ENCODE measurements at places on chromosomes 6 and 20. TPM values are rescaled to one million over a fixed set of nuclear protein-coding genes. Genes with fewer than 3 reads are reported as not detected.
A peak's percentile ranks its signal among the peaks of the same experiment; 100 is the strongest.

The CDH26 gene
- 2.0 TPM for total RNA-seq

The CDH22 gene
- not detected for total RNA-seq

The TNXB gene
- total RNA-seq, result 11.7 TPM

The RAET1L gene
- total RNA-seq, result not detected

The C6orf15 gene
- not detected for total RNA-seq

The PACSIN1 gene
- 6.6 TPM for total RNA-seq

DNA sequence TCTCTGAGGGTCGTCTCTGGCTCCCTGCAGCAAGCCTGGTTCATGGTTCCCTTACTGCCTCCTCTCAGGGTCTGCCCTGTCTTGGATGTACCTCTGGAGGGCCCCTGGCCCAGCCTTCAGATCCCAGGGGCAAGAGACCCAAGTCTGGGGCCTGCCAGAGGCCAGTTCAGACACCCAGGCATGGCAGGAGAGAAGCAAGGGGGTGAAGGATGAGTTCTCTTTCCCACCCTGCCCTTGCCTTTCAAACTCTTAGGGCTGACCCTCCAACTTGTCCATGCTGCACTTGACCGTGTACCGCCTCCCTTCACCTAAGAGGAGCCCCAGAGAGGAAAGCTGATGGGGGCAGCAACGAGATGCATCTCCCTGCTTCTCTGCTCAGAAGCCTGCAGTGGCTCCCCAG is 4.2 kb downstream of the GDAP1L1 start:
- no peaks in the 10 kb centered on the region for H3K36me3 ChIP-seq
- no peak for DNase-seq
- H3K4me3 ChIP-seq, result no peak overlapping the region
- H3K27me3 ChIP-seq, result peaks cover 14% of the 10 kb centered on the region

DNA sequence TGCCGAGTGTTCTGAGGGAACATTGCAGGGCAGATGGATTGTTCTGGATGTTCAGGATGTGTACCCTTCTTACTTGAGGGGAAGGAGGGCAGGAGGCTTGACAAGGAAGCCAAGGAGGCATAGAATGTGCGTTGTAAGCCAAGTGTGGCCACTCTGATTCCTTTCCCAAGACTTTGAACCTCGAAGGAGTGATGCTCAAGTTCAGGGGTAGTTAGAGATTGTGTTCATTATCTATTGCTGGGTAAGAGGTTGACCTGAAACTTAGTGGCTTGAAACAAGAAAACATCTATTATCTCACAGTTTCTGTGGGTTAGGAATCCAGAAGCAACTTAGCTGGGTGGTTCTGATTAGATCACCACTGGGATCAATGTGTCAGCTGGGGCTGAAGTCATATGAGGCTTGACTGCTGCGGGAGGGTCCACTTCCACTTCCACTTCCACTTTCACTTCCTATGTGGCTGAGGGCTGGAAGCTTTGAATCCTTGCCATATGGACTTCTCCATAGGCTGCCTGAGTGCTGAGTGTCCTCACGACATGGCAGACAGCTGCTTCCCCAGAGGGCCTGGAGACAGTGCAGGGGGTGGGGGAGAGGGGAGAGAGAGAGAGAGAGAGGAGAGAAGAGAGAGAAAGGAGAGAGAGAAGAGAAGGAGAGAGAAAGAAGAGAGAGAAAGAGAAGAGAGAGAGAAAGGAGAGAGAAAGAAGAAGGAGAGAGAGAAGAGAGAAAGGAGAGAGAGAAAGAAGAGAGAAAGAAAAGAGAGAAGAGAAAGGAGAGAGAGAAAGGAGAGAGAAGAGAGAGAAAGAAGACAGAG is 6.9 kb upstream of the CD40 start:
- H3K36me3 ChIP-seq, result no peaks in the 10 kb centered on the region
- H3K4me3 ChIP-seq, result no peak overlapping the region
- no peak for DNase-seq
- peaks cover 5% of the 10 kb centered on the region for H3K4me1 ChIP-seq
- no peak overlapping the region for H3K27ac ChIP-seq

GRCh38 chr6:16324606-16325225 is 86.3 kb downstream of the GMPR start:
- H3K36me3 ChIP-seq, result peaks cover 4% of the 10 kb centered on the region
- no peak overlapping the region for H3K4me3 ChIP-seq
- H3K4me1 ChIP-seq, result peaks cover 54% of the 10 kb centered on the region
- H3K27me3 ChIP-seq, result no peaks in the 10 kb centered on the region

DNA sequence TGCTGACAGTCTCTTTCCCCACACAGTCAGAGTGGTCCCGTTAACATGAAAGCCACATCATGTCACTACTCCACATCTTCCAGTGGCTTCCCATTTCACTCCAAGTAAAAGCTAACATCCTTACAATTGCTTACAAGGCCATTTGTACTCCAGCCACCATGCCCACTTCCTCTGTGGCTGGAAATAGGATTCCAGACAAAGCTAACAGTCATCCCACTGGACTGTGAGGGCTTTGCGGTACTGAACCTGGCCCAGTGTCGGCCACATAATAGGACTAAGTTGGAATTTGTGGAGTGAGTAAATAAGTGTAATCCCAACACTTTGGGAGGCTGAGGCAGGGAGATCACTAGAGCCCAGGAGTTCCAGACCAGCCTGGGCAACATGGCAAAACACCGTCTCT is 10.9 kb downstream of the CCM2L start:
- no peak overlapping the region for H3K27ac ChIP-seq
- no peak for DNase-seq
- H3K4me1 ChIP-seq, result peaks cover 21% of the 10 kb centered on the region

DNA sequence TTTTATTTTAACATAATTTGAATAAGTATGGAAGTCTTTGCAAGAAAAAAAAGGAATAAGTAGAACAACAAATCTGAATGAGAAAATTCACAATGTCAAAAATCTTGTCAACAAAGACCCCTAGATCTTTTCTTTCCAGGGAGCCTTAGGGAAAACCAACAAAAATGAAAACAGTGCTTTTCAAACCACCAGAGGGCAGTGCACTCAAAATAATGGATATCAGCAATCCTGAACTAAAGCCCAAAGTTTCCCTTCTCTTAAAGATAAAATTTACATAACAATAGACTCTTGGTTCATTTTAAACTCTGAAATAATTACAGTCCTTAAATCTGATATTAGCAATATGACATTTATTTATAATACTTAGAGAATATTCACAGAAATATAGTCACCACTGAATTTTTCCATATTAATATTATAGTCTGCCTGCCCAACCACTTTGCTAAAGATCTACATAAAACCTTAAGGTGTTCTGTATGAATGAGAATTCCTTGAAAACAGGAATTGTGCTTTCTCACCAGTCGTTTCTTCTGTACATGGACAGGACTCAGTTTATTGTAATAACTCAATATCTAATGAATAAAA is 105.3 kb upstream of the BMP5 start:
- H3K4me1 ChIP-seq, result no peaks in the 10 kb centered on the region
- no peak overlapping the region for H3K27ac ChIP-seq
- no peaks in the 10 kb centered on the region for H3K27me3 ChIP-seq
- DNase-seq, result no peak
- no peaks in the 10 kb centered on the region for H3K36me3 ChIP-seq
- H3K4me3 ChIP-seq, result no peak overlapping the region

- H3K4me1 ChIP-seq, result peaks cover 11% of the 10 kb centered on the region
- no peak overlapping the region for H3K27ac ChIP-seq
- no peak overlapping the region for H3K4me3 ChIP-seq
Measured at GRCh38 chr6:151414641-151415260, 23.4 kb upstream of the ZBTB2 start.

GRCh38 chr6:121403964-121404363 is 31.5 kb upstream of the GJA1 start:
- DNase-seq, result no peak
- no peak overlapping the region for H3K4me3 ChIP-seq
- H3K4me1 ChIP-seq, result no peaks in the 10 kb centered on the region
- H3K27ac ChIP-seq, result no peak overlapping the region

DNA sequence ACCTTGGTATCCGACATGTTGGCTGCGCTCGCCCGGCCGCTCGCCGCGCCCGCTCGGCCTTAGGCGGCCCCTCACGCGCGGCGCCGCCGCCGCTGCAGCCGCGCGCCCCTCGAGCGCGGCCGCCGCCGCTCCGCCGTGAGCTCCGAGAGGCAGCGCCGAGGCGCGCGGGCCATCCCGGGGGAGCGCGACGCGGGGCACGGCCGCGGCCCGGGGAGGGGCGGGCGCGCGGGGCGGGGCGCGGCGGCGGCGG is at the start of gene KIF13A:
TSS of gene KIF13A (minus strand) at position 189 of the 250 bp plus-strand sequence. CDS start at position 17, 172 bp downstream.
- H3K27me3 ChIP-seq, result no peaks in the 10 kb centered on the region
- H3K4me3 ChIP-seq, result peak within 1 kb of the TSS; percentile 41
- peak within 1 kb of the TSS; percentile 37 for H3K27ac ChIP-seq
- peaks cover 18% of the 10 kb centered on the region for H3K4me1 ChIP-seq
- H3K36me3 ChIP-seq, result no peaks in the 10 kb centered on the region
- no peak for DNase-seq

GRCh38 chr6:4727217-4727616 is 49.0 kb upstream of the CDYL start:
- no peak for DNase-seq
- peaks cover 4% of the 10 kb centered on the region for H3K4me1 ChIP-seq

- H3K27ac ChIP-seq, result no peak overlapping the region
- H3K27me3 ChIP-seq, result no peaks in the 10 kb centered on the region
- no peaks in the 10 kb centered on the region for H3K4me1 ChIP-seq
- no peak overlapping the region for H3K4me3 ChIP-seq
- no peak for DNase-seq
- H3K36me3 ChIP-seq, result no peaks in the 10 kb centered on the region
Measured at GRCh38 chr20:15763366-15763765, 809.9 kb downstream of the KIF16B start.

DNA sequence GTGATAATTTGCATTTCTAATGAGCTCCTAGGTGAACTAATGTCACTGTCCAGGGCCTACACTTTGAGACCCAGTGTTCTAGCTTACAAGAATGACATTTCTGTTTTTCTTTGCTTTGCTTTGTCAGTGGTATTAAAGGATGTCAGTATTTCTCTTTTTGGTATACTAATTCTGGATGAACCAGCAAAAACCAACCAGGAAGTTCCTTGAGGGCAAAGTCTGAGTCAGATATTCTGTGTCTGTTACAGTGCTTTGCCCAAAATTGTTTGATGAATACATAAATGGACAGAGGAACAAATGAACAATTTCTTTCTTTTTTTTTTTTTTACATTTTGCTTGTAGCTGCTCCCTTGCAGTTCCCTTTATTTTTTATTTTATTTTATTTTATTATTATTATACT is 15.4 kb downstream of the COQ3 start:
- DNase-seq, result no peak
- no peaks in the 10 kb centered on the region for H3K4me1 ChIP-seq
- H3K36me3 ChIP-seq, result no peaks in the 10 kb centered on the region
- no peak overlapping the region for H3K27ac ChIP-seq
- no peak overlapping the region for H3K4me3 ChIP-seq

DNA sequence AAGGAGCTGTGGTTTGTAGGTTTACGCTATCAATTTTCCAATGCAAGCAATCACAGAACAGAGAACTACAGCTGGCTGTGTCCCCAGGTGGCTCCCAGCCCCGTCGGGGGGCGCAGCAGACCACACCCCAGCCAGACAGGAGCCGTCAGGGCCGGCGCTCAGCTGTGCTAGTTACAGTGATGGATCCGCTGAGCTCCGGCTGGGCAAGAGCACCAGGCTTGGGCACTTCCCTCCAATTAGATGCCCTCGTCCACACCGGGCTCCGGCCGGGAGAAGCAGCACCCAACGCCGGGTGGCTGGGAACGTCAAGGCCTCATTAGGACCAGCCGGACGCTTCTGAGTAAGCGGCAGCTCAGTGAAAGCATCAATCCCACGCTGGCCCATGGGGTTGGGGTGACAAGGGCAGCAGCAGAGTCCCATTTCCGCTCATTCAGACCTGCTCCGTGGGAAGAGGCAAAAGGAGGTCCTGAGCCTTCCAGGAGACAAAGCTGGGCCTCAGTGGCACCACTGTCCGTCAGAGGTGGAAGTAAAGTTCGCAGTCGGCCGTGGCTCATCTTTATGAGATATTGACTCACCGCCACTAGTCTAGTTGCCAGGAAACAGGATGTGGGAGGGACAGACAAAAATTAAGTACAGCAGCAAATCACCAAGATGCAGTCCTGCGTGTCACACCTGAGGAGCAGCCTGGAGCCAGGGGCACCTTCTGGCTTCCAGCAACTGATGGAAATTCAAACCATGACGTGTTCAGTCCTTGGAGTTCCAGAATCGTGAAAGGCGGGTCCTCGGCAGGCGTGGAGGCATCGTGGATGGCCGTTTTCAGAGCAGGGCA is 164.1 kb downstream of the TAF4 start:
- no peaks in the 10 kb centered on the region for H3K4me1 ChIP-seq
- no peaks in the 10 kb centered on the region for H3K27me3 ChIP-seq
- H3K27ac ChIP-seq, result no peak overlapping the region
- DNase-seq, result no peak

- H3K4me1 ChIP-seq, result no peaks in the 10 kb centered on the region
- no peak overlapping the region for H3K27ac ChIP-seq
- H3K36me3 ChIP-seq, result peaks cover 11% of the 10 kb centered on the region
- H3K4me3 ChIP-seq, result no peak overlapping the region
- no peak for DNase-seq
Measured at GRCh38 chr6:88612631-88613030, 350.8 kb downstream of the RNGTT start.

- no peaks in the 10 kb centered on the region for H3K27me3 ChIP-seq
- H3K4me3 ChIP-seq, result no peak overlapping the region
- peak overlapping the region; percentile 45 for H3K27ac ChIP-seq
- DNase-seq, result no peak
Measured at GRCh38 chr6:127951172-127951917, 50.5 kb upstream of the THEMIS start.

DNA sequence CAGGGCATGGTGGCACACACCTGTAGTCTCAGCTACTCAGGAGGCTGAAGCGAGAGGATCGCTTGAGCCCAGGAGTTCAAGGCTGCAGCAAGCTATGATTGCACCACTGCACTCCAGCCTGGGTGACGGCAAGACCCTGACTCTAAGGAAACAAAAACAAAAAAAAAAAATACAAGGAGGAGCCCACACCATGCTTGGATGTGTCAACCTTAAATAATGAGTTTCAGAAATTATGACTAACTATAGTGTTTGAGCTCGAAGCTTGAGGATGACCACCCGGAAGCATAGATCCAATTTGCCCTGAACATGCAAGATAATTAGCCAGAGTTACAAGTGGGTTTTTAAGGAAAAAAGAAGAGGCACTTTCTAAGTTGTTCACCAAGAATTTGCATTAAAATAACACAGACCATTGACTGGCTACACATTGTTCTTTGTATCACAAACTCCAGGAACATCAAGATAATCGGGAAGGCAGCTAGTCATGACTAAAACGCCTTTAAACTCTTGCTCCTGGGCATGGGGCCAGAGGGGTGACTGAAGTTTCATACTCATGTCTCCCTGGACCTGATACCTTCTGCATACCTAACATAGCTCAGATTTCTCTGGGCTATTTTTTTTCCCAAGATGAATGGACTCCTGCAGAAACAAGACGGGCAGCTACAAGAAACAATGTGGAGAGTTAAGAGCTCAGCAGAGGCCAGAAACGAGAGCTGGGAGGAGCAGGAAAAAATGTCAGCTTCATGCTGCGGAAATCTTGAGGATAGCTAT is 289.6 kb downstream of the PREX1 start:
- H3K4me1 ChIP-seq, result no peaks in the 10 kb centered on the region
- H3K27me3 ChIP-seq, result no peaks in the 10 kb centered on the region
- H3K27ac ChIP-seq, result no peak overlapping the region
- H3K4me3 ChIP-seq, result no peak overlapping the region

GRCh38 chr20:36435592-36436541 is 105.5 kb upstream of the MYL9 start:
- H3K27ac ChIP-seq, result no peak overlapping the region
- H3K36me3 ChIP-seq, result no peaks in the 10 kb centered on the region
- DNase-seq, result peak; percentile 89
- peaks cover 13% of the 10 kb centered on the region for H3K4me1 ChIP-seq
- peaks cover 2% of the 10 kb centered on the region for H3K27me3 ChIP-seq
